Hair follicular keratinocyte (primary cell): ENCODE measurements at places on chromosomes 3 and 15. TPM values are rescaled to one million over a fixed set of nuclear protein-coding genes. Genes with fewer than 3 reads are reported as not detected.

Gene SPSB4
- total RNA-seq = 0.04 TPM in 1 of 2 replicates, not detected in the other

Gene SNURF
- total RNA-seq = 0.27 and 11.9 TPM in 2 replicates

Gene PEX5L
- total RNA-seq = 0.15 and 3.0 TPM in 2 replicates

Gene THOC7
- 72.8 and 107 TPM in 2 replicates for total RNA-seq

Gene TRH
- not detected in 2 replicates for total RNA-seq

Gene ANKRD34C
- total RNA-seq = not detected in 2 replicates

Gene CSNK1G1
- total RNA-seq = 15.2 and 16.6 TPM in 2 replicates

Gene PEX11A
- 4.8 and 6.2 TPM in 2 replicates for total RNA-seq

Gene CLASP2
- total RNA-seq = 18.6 and 31.6 TPM in 2 replicates

Gene PPP1R14D
- not detected in 2 replicates for total RNA-seq

Gene PLA2G4E
- 0.27 and 0.39 TPM in 2 replicates for total RNA-seq

Gene TSPAN3
- 86.9 and 87.2 TPM in 2 replicates for total RNA-seq

Gene ADAMTS17
- 0.15 and 0.86 TPM in 2 replicates for total RNA-seq

Gene IL17RD
- total RNA-seq = 1.1 and 1.3 TPM in 2 replicates

Gene FBXO40
- not detected in 2 replicates for total RNA-seq

Gene BNC1
- total RNA-seq = 98.3 and 103 TPM in 2 replicates

Gene GOLGA8S
- not detected in 2 replicates for total RNA-seq

Gene ALDH1A3
- total RNA-seq = 1,053 and 2,778 TPM in 2 replicates

Gene STARD5
- total RNA-seq = 17.0 and 18.7 TPM in 2 replicates

Gene NOP10
- 277 and 284 TPM in 2 replicates for total RNA-seq

Gene HESX1
- 0.34 and 0.55 TPM in 2 replicates for total RNA-seq

Gene UBAP1L
- total RNA-seq = 0.38 and 0.47 TPM in 2 replicates

Gene DUOX2
- total RNA-seq = 0.39 TPM in 1 of 2 replicates, not detected in the other

Gene CHRM5
- total RNA-seq = not detected in 2 replicates

Gene BSN
- total RNA-seq = under 0.01 and 0.08 TPM in 2 replicates

Gene TERC
- 329 and 384 TPM in 2 replicates for total RNA-seq
